ENCODE measurements at places on chromosomes 4 and X.

GRCh38 chr4:179618966-179619365, 2176.7 kb upstream of the AGA start:
- no peak for DNase-seq

DNA sequence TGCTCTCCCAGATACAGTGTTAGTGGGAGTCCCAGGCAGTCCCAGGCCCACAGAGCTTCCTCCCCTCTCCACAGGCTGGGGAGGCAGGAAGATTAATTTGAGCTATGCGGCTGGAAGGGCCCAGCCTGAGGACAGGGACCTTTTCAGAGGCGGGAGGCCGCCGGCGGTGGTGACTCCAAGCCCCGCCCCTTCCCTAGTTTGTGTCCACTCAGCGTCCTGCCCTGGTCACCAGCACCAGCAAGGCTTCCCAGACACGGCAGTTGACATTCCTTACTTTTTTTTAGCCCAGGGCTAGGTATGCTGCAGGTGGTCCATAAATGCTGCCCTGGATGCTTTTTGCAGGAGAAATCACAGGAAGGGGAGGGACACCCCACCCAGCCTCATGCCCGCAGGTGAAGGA, 67.7 kb upstream of the LRPAP1 start:
- no peak for DNase-seq

GRCh38 chr4:42638993-42639392, 17.9 kb downstream of the ATP8A1 start:
- DNase-seq = no peak

- no peak for DNase-seq
These were observed 28.8 kb upstream of the SETD7 start for GRCh38 chr4:139584784-139585183.

GRCh38 chrX:111519215-111519614, 7.8 kb downstream of the SERTM2 start:
- peak; percentile 62 for DNase-seq

DNA sequence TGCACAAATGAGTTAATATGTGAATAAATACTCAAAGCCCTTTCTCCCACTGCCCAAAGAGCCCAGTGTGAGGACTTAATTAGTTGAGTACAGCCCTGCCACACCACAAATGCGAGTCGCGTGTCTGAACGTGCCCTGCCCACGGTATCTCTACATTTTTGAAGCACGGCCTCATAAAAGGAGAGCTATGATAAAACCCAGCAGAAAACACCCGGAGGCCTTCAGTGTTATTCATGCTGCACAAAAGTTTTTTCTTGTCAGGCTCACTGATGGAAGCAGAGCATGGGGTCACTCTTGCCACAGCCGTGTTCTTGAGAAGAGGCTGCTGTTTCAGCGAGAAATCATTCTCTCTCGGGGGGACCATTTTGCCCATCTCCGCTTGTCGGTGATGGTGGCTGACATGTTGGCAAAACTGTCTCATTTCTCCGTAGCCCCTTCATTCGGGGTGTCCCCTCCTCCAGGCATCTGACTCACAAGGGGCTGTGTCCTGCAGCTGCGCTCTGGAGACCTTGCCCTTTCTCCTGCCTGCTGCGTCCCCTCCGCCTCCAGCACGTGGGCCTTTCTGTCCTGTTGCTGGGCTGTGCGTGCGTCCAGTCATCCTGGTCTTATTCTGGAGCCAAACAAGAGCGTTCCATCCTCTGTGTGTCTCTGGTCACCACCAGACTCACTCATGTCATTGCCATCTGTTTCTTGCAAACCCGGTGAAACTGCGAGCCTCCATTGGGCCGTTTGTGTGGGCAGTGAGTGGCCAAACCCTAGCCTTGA, 88.8 kb downstream of the SORCS2 start:
- peak; percentile 42 for DNase-seq

- DNase-seq = no peak
These were observed 438.5 kb downstream of the INPP4B start for GRCh38 chr4:142407596-142407995.

Data from retina (tissue), 1 donor.